Fibroblast of lung (primary cell): ENCODE measurements at places on chromosomes 2 and 18. TPM values are rescaled to one million over a fixed set of nuclear protein-coding genes. Genes with fewer than 3 reads are reported as not detected.

GRCh38 chr2:118841450-118841827, 6.0 kb downstream of the EN1 start:
- no peak for DNase-seq

- DNase-seq: no peak
Observed at GRCh38 chr2:8328217-8328616, 353.6 kb upstream of the ID2 start.

The SERPINB13 gene
- not detected in 2 replicates for total RNA-seq

DNA sequence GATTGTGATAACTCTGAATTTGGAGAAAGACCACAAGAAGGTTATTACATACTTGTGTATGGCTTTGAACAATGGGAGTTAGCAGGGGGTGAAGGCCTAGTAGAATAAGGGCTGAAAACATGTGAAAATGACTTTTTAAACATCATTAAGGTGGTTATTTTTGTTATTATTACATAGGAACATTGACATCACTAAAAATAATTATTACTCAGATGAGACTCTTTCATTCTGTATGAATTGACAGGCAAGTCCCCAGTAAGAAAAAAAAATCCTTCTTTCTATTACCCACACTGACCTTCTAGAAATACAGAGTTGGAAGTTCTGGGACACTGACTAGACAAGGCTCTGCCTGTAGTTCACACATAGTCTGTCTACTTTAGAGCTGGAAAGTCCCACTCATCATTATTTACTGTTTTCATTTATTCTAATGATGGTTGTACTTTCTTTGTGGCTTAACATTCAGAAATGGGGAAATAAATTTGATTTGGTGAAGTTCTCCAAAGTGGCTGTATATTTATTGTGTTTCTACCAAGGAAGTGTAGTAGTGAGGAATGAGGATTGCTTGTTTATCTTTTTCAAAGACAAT, 219.6 kb upstream of the EPAS1 start:
- no peak for DNase-seq

The ALKAL2 gene
- total RNA-seq: 0.17 TPM in 1 of 2 replicates, not detected in the other

DNA sequence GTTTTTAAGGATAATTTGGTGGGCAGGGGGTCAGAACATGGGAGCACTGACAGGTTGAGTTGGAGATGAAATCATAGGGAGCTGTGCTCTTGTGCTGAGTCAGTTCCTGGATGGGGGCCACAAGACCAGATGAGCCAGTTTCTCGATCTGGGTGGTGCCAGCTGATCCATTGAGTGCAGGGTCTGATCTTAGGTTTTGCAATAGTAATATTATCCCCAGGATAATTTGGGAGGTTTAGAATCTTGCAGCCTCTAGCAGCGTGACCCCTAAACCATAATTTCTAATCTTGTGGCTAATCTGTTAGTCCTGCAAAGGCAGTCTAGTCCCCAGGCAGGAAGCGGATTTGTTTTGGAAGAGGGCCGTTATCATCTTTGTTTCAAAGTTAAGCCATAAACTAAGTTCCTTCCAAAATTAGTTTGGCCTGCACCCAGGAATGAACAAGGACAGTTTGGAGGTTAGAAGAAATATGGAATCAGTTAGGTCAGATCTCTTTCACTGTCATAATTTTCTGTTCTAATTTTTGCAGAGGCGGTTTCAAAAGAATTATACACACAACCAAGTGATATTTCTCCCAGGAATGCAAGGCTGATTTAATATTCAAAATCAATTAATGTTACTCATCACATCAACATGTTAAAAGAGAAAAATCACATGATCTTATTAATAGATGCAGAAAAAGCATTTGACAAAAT, 23.0 kb downstream of the DBI start:
- peak; percentile 76 for DNase-seq

The ATG4B gene
- 30.0 and 45.1 TPM in 2 replicates for total RNA-seq

DNA sequence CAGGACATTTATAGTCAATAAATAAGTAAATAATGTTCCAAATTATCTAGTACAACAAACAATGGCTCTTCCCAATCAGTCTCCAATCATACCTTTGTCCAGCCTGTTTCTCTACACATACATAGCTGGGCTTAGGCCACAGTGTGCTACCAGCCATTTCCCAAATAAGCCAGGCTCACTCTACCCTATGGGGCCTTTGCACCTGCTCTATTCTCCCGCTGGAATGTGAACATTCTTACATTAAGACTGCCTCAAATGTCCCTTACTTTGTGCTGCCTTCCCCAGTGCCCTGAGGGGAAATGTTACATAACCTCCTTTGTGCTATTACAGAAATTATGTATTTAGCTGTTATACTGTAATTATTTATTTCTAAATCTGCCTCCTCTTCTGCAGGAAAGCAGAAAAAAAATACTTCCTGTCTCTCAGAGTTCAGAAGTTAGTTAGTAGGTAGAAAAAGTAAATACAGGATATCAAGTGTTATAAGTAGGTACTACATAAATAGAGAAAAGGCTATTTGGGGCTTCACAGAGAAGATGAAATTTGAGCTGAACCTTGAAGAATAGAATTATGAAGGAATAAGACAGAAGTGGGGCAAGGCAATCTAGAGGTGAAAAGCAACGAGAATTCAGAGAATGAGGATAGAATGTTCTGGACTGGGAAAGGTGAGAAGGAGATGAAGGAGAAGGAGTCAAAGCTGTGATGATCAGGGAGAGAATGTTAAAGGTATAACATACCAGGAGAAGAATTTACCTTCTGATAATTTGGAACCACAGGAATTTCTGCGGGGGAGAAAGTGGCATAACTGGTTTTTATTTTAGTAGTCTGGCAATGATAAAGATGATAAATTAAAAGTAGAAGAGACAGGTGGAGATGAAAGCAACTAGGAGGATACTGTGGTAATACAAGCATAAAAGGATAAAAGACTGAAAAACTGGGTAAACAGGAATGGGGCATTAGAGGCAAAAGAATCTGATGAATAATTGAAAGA, 37.0 kb downstream of the ROCK1 start:
- no peak for DNase-seq

The ASAP2 gene
- 16.4 and 19.2 TPM in 2 replicates for total RNA-seq

The PLCL1 gene
- 0.83 and 1.3 TPM in 2 replicates for total RNA-seq

DNA sequence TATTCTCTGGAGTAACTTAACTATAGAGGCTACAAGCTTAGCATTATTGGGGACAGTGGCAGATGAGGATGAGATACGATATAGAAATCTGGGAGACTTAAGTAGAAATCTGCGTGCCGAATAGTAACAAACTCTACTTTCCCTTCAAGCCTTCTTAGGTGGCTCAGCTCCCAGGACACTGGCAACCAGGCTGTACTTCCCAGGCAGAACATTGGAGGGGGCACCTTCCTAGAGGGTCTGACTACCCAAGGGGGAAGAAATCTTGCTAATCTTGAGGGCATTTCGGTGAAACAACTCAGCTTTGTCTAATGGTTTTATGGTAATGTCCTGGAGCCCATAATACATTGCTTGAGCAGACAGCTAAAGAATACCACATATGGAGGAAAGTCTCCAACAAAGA, 126.2 kb upstream of the DTNA start:
- no peak for DNase-seq

DNA sequence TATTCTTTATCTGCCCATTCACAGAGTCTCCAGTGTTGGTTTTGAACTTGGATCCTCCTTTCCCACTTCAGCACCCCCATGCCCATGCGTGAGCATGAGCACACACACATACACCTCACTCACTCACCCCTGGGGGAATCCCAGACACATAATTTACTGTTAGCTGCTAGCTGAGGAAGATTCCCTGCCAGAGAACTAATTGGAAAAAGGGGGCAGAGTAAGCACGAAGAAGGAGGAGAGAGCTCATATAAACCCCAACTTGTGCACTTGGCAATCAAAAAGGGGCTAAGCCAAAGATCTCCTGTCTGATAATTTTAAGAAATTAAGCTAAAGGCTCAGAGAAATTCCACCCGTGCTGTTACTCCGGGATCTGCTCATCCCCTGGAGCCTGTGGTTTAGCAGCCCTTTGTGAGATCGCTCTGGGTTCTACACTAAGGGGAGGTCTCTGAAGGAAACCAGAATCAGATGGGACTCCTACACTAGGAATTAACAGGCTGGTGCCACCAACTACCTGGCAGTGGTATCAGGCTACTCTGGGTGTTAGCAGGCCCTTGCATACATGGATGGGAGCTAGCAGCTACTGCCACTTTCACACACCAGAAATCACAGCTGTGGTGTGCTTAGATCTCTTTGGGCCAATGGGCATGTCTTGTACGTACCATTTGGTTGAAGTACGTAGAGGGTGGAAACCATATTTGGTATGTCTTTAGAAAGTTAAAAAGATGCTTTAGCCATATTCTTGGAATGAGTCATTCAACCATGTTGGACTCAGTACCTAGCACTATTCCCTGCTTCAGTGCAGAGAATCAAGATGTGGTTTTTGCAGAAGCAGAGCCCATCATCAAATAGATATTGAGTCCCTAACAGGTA, 95.6 kb upstream of the SLC14A2 start:
- DNase-seq: peak; percentile 87

GRCh38 chr18:60639836-60640235, 267.3 kb upstream of the MC4R start:
- DNase-seq: no peak

DNA sequence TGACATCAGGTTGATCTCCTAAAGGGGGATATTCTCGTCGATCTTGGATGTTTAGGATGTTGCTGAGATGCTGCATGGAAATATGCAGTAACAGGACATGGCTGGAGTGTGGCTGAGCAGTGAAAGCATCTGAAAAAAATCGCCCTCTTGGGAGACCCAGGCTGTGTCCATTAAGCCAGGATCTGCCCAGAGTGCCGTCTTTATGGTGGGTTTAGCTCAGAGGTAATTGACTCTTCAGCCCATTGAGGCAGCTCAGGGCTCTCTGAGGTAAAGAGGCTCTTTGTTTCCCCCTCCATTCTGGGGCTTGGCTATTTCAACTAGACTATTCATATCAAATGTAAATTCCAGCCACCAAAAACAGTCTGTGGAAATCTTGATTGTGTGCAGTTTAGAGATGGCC, 26.5 kb downstream of the OSBPL6 start:
- no peak for DNase-seq

DNA sequence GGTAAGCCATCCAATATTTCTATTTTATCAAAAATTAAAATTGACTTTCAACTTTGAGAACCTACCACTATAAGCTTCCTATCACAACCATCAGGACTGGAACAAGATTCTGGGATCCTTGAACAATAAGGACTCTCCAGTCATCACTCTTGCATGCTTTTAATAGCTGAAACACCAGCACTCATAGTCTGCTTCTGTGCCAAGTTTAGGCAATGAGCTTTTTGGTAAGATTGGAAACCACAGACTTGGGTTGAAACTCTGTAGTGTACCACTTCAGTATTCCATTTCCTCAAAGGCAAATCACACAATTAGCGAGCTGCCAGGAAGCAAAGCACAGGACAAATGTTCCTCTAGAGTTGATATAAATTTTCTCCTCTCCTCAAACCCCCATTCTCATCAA, 1065.8 kb upstream of the SLC39A10 start:
- no peak for DNase-seq

GRCh38 chr18:69444221-69444620, 43.5 kb downstream of the DOK6 start:
- peak; percentile 30 for DNase-seq

DNA sequence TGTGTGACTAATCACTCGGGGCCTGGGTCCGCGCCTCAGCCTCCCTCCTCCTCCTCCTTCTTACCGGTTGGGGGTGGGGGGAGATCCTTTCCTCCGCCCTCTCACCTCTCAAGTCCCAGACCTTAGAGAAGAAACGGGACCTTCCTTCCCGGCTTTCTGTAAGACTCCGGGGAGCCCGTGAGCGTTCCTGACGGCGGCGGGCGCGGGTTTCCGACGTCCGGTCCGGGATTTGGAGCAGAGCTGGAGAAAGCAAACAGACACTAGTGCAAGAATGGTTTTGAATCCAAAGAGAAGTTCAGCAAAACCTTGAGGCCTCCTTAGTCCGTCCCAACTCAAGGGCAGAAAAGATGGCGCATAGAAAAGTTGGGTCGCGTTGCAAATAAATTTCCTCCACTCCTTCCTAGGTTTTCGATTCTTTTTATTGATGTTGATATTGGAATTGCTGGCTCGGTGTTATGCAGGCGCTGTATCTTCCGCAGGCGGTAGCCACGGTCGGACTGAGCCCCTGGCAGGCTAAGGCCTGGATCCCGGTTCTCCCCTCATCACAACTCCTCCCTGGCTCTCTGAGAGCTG, 2.0 kb downstream of the DLX1 start:
- no peak for DNase-seq

The GREB1L gene
- 0.26 and 0.33 TPM in 2 replicates for total RNA-seq

GRCh38 chr2:63661076-63661475, 72.3 kb downstream of the MDH1 start:
- peak; percentile 91 for DNase-seq

The ZNF519 gene
- 2.6 and 2.8 TPM in 2 replicates for total RNA-seq

DNA sequence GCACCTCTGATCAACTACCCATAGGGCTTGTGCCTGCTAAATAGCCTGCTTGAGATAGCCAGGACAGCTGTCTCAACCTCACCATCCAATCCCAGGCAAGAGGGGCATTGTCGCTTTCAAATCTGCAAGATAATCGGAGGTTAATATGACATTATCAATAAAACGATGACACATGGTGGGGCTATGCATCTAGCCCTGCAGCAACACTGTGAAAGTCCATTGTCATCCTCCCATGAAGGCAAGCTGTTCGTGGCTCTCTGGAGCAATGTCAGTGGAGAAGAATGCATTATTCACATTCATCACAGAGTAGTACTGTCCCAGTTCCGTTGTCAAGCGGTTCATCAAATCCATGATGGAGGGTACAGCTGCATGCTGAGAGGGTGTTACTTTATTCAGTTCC, 18.9 kb upstream of the KLHL23 start:
- DNase-seq: no peak

- no peak for DNase-seq
Observed at GRCh38 chr18:39636931-39637330, 2071.3 kb upstream of the CELF4 start.

DNA sequence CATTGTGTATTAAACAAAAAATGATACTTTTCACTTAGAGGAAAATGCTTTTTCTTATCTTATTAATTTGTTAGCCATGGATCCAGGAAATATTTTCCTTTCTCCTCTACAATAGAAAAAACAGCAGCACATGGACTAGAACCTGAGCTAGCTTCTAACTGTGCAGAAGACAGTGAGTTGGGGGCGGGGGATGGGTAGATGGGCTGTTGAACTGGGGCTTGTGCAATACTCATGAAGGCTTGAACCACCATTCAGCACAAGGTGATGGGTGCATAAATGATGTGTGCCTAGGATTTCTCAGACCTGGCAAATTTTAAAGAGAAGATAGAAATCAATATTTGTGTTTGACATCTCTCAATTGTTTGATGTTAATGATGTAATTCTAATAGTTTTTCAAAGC, 42.0 kb downstream of the COL5A2 start:
- no peak for DNase-seq

The GULP1 gene
- 71.7 and 82.4 TPM in 2 replicates for total RNA-seq
